ENCODE measurements at places on chromosomes 13 and 19.
A peak's percentile ranks its signal among the peaks of the same experiment; 100 is the strongest.

GRCh38 chr19:53951436-53951835, 11.3 kb upstream of the CACNG8 start:
- peak; percentile 22 for DNase-seq

- no peak for DNase-seq
These were observed 11.0 kb upstream of the ZNF766 start for GRCh38 chr19:52258426-52258825.

DNA sequence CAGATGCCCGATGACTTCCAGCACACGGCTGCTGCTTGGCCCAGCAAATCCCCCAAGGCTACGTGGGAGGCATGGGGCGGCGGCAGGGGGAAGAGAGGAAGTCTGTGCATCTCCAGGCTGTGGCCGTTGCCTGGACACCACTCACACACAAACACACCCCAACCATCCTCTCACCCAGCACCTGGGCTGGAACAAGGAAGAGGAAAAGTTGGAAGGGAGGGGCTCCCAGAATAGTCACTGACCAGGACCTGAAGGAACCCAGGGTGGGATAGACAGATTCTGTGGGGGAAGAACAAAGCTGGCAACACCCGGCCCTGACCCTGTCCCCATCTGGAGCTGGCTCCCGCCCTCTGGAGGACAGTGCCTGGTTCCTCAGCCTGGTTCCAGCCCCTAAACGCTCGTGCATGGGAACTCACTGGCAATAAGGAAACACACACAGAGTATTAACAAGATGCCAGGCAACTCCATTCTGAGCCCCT, 11.2 kb downstream of the PPP6R1 start:
- no peak for DNase-seq

DNA sequence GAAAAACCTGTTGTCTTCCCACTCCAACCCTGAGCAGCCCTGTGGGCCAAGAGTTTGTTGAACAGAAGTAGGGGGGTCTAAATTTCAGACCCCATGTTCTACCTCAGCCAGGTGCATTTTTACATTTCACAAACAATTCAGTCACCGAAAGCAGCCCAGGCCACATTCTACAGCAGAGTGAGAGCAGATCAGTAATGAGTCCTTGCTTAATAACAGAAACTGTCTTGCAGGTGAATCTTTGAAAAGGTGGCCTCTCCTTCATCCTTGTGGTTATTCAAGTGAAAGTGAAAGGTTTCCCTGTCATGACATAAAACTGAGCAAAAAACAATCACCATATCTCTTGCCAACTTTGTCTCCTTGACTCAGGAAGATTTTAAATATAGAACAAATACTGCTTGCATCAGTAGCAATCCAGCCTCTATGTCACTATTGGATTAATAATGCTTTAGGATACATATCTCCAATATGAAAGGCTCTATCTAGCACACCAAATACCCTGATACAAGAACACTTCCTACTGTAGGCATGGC, 670.2 kb downstream of the DIAPH3 start:
- no peak for DNase-seq

GRCh38 chr19:50361290-50362029, 4.0 kb downstream of the NAPSA start:
- DNase-seq, result peak; percentile 73

DNA sequence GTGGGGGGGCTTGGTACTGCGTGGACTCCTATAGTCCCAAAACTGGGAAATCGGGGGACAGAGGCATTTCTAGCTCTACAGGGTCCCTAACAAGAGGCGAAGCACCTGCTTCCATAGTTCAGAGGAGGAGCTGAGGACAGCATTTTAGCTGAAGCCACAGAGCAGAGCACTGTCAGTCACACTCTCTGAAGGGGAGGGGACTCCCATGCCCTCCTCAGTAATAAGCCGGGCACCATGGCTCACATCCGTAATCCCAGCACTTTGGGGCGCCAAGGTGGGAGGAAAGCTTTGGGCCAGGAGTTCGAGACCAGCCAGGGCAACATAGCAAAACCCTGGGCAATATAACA, 3.8 kb downstream of the NPAS1 start:
- no peak for DNase-seq
